ENCODE measurements at places on chromosomes 2 and 18.

DNA sequence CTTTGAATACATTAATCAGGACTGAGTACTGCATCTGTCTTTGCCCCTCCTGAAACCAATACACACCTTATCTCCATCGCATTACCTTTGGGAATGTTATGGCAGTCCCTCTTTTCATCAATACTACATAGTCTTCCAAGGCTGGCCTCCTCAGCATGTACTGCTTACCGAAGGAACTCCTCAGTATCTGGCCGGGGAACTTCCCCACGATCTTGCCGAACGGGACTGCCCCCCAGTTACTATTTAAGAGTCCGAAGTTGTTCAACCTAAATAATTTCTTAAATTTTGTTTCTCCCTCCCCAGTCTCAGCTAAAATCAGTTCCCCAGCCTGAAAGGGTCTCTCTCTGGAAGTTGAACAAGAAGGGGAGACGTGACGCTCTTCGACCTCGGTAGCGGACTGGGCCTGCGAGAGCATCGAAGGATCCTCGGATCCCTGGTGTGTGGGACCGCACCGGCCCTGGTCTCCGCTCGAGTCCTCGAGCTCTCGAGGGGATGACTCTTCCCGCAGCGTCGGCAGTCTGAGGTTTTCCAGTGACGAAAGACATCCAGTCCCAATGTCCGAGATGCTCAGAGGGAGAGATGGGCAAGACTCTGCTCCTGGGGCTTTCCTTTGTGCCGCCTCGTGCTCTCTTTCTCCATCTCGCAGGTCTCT, 489 bp downstream of the TRMT61B start:
- DNase-seq = no peak

GRCh38 chr2:68762665-68763064, 28.1 kb downstream of the ARHGAP25 start:
- DNase-seq = no peak

DNA sequence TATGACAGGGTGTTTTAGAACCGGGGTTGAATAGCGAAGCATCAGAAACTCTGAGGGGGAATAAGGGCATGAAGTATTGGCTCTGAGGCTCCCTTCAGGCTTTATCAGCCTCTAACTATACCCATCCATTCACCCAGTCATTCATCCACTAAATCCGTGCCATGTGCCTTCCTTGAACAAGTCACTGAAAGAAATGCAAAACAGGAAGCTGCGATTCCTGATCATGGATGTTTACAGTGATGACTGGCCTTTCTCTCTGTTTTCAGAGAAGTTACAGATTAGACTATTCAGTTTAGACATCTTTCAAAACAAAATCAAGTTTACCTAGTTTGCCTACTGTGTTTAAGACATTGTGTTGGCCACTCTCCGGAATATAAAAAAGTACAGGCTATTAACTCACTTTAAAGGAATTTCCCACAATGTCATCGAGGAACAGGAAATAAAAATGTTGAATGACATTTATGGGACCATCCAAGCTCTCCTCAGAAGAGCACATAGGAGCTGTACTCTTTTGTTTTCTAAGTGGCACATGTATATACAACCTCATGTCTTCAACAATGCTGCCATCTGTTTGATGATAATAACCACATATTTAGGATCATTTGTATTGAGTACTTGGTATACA, 43.8 kb upstream of the SLC14A1 start:
- no peak for DNase-seq

- DNase-seq = peak; percentile 80
These were observed 16.2 kb upstream of the MAPRE2 start for GRCh38 chr18:35024965-35025364.

DNA sequence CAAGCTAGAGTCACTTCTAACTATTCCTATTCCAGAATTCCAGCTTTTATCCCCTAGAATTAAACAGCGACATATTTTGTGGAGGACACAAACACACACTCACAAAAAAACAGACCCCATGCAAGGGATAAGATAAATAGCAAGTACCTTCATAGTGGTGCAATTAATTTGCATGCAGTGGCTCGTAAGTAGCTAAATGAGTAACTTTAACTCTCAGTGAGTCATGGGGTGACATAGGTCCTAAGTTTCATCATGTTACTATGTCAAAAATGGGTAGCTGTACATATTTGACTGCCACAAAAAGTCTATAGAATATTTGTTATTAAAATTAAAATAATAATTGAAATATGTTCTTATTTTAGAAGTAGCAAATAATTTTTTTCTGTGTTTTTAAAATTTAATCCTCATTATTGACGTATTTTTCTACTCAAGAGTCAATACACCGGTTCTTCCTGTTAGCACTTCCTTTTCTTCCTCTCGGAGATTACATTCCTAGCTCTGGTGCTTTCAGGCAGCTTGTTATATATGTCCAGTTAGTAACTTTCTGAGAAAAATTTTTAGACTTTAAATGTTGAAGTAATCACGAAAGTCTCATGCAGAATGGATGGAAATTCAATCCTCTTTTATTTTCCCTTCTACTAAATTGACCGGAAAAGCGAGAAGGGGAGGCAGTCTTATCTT, 247.0 kb downstream of the KCNH7 start:
- DNase-seq = no peak

DNA sequence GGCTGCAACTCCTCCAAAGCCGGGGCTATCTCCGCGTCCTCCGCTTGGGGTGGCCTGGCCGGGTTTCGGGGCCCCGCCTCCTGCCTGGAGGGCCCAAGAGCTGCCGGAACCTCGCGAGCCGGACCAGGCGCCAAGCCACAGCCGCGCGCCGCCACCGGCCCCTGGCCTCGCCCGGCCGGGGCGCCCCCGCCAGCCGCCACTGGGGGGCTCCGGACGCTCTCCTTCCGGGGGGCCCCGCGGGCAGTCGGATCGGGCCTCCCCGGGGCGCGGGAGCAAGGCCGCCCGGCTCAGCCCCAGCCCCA, 17.4 kb upstream of the HAAO start:
- DNase-seq = peak; percentile 91

DNA sequence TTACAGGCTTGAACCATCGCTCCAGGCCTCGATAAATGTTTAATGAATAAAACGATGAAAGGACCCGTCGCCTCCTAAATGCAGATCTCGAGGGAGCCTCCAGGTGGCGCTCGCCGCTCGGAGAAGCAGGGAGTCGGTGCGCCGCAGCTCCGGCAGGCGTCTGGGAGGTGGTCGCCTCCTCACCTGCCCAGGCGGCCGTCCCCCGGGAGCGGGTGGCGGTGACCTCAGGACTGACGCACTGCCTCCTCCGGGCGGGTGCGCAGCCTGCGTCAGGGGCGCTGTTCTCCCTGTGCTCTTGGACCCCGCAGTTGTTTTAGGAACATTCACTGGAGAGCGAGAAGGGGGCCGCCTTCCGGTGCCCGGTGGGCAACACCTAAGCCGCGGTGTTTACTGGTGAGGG, 38.6 kb upstream of the POLE4 start:
- DNase-seq = peak; percentile 68
